ENCODE measurements at places on chromosomes 16 and 17. TPM values are rescaled to one million over a fixed set of nuclear protein-coding genes. Genes with fewer than 3 reads are reported as not detected.

The GNG13 gene
- not detected for total RNA-seq

The NOG gene
- 1.00 TPM for total RNA-seq

The FAM117A gene
- 1.2 TPM for total RNA-seq

The IL17C gene
- not detected for total RNA-seq

The RAC3 gene
- 40.5 TPM for total RNA-seq

The SLC38A8 gene
- total RNA-seq, result not detected

The CEMP1 gene
- not detected for total RNA-seq

The JPH3 gene
- total RNA-seq, result 2.4 TPM

The KIF1C gene
- total RNA-seq, result 130 TPM

The TSPOAP1 gene
- not detected for total RNA-seq

The C1QTNF8 gene
- total RNA-seq, result not detected

The ZNF597 gene
- total RNA-seq, result 0.85 TPM

The KRT31 gene
- not detected for total RNA-seq

The BCAS3 gene
- 10.1 TPM for total RNA-seq

The HEATR9 gene
- total RNA-seq, result not detected

The CBX2 gene
- total RNA-seq, result 19.0 TPM

The TCAP gene
- 1.1 TPM for total RNA-seq

The CYBC1 gene
- 56.5 TPM for total RNA-seq

The GAS2L2 gene
- total RNA-seq, result not detected

The TPSD1 gene
- total RNA-seq, result not detected

The HEXD gene
- 9.1 TPM for total RNA-seq

The PNMT gene
- not detected for total RNA-seq

The TPSAB1 gene
- not detected for total RNA-seq

The CTU2 gene
- 29.0 TPM for total RNA-seq

The GH2 gene
- not detected for total RNA-seq

The HEATR3 gene
- total RNA-seq, result 11.5 TPM

Data from A549 treated with ZK216348 at 1 μM for 4 hours (cell line).